ENCODE measurements at places on chromosomes 6 and 20. TPM values are rescaled to one million over a fixed set of nuclear protein-coding genes. Genes with fewer than 3 reads are reported as not detected.

The MCHR2 gene
- not detected for total RNA-seq

The GPX5 gene
- not detected for total RNA-seq

The HLA-DMB gene
- 2.9 TPM for total RNA-seq

The RBPJL gene
- not detected for total RNA-seq

The RAB32 gene
- 67.7 TPM for total RNA-seq

The MCM9 gene
- total RNA-seq, result 18.1 TPM

The MYO6 gene
- 67.2 TPM for total RNA-seq

- no peak for DNase-seq
Measured at GRCh38 chr6:125097186-125097585, 56.4 kb upstream of the TPD52L1 start.

DNA sequence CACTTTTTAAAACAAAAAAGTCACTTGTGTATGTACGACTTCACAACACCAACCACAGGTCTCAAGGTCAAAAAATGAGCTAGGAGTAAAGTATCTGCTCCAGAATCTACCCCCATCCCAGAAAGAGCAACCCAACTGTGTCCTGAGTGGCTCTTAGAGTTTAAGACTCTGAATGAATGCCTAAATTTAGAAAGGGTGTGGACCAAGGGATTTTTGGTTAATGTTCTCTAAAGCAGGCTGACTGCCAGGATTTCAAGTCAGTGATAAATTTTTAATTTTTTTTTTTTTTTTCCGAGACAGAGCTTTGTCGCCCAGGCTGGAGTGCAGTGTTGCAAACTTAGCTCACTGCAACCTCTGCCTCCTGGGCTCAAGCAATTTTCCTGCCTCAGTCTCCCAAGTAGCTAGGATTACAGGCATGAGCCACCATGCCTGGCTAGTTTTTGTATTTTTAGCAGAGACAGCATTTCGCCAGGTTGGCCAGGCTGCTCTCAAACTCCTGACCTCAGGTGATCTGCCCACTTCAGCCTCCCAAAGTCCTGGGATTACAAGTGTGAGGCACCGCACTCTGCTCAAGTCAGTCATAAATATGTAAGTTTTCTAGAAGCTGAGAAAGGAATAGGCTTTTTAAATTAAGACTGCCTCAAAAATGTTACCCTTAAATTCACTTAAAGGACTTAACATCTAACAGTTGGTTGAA lies 20.2 kb downstream of the STAU1 start:
- DNase-seq, result no peak

DNA sequence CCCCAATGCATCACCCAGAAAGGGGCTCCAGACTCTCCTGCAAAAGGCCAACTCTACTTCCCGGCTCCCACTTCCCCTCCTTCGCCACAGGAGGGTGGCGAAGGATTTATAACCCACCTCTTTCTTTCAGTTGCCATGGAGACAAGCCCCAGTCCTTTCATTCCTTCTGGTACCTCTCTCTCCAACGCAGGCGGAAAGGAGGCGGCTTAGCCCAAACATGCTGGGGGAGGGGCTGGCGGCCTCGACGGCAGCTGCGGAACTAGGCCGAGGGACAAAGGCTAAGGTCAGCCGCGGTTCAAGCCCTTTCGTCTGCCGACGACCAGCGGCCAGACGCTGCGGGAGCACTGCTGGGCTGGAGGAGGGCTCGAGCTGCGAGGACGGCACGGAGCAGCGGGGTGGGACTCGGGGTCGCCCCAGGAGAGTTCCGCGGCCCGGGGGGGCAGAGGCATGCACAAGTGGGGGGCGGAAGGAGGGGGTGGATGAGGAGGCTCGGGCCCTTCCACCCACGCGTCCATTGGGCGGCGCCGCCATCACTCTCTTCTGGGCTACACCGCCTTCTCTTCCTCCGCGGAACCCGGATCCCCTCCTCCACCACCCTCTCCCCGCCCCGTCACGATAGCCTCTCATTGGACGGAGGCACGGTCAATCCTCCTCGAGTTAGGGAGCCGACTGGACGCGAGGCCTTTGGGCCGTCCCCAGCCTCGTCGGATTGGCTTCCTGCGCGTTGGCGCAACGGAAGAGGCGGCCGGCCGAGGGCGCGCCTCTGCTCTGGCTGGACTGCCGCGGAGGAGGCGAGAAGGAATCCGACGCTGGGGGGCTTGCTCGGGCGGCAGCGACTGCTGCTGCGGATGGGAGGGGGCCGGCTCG lies at the start of gene PANK2:
TSS of gene PANK2 (plus strand) at position 766 of the 867 bp plus-strand sequence.
- peak; percentile 99 for DNase-seq

DNA sequence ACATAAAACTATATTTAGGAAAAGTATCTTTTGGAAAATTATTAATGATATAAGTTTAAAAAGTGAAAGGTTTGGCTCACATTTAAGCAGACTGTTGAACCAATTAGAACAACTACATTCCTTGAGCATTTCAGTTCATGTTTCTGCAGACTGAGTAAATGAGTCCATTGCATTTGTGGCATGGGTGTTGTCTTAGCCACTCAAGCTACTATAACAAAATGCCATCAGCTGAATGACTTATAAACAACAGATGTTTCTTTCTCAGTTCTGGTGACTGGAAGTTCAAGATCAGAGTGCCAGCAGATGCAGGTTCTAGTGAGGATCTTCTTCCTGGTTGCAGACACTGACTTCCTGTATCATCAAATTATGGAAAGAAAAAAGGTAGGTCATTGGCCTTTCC lies 67.1 kb upstream of the SLC2A12 start:
- DNase-seq, result no peak

- DNase-seq, result no peak
Measured at GRCh38 chr6:170287371-170287876, 3.5 kb downstream of the DLL1 start.

DNA sequence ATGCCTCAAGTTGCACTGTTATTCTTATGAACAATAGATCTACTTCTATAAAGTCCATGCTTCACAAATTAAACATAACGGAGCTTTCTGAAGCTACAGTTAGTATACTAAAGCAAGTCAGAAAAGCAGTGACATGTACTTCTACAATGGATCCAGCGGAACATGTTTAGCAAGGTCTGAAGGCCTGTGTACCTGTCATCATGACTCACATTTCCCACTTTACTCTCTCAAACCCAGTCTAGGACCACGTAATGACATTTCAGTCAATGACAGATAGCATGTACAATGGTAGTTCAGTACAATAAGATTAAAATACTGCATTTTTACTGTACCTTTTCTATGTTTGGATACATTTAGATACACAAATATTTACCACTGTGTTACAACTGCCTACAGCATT lies 132.1 kb downstream of the MMS22L start:
- no peak for DNase-seq

DNA sequence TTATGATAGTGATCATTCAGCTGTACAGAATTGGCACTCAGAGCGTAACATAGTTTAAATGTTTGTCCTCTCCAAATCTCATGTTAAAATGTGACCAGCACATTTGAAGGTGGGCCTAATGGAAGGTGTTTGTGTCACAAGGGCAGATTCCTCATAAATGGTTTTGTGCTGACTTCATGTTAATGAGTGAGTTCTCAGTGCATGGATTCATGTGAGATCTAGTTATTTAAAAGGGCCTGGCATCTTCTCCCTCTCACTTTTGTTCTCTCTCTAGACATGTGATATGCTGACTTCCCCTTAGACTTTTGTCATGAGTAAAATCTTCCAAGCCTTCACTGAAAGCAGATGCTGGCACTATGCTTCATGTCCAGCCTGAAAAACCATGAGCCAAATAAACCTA lies 452.4 kb upstream of the PTCHD4 start:
- no peak for DNase-seq

DNA sequence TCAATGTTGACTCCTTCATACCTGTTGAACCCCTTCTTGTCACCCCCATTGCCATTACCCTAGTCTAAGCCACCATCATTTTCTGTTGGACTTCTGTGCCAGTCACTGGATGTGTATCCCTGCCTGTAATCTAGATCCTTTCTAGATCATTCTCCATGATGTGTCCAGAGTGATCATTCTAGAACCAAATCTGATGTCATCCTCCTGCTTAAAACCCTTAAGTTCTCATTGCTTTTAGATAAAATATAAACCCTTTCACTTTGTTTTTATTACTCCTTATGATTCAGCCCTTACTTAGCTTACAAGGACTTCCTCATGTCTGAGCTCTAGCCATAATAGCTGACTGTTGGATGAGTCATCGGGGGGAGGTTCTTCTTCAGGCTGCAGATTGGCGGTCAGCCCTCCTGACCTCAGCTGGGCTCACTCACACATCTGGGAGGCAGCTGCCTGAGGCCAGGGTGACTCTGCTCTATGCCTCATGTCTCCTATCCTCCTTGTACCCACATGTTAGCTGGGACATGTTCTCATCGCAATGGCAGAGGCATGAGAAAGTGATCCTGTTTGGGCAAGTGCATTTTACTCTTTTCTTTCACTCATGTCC lies 287.6 kb downstream of the ESR1 start:
- DNase-seq, result peak; percentile 97

- no peak for DNase-seq
Measured at GRCh38 chr6:158698931-158699330, 49.1 kb downstream of the SYTL3 start.

GRCh38 chr20:57034001-57034400 lies 232.4 kb downstream of the BMP7 start:
- no peak for DNase-seq

DNA sequence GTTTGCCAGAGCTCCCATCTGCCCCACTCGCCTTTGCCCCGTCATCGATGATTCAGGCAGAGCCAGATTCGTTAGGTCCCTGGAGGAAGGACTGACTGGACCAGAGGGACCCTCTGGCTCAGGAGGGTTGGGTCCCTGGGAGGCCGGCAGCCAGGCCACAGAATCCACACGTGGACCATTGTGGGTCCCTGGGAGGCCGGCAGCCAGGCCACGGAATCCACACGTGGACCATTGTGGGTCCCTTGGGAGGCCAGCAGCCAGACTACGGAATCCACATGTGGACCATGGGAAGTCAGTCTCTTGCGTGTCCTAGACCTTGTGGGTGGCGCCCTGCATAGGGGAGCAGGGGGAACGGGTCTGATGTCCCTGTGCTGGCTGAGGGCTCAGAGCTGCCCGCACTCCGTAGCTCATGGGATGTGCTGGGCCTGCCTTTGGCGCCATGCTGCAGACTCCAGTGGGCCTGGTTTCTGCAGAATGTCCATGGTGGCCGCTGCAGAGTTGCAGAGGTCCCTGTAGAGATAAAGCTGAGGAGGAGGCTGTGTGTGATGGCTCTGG lies 23.5 kb downstream of the UCKL1 start:
- DNase-seq, result no peak

DNA sequence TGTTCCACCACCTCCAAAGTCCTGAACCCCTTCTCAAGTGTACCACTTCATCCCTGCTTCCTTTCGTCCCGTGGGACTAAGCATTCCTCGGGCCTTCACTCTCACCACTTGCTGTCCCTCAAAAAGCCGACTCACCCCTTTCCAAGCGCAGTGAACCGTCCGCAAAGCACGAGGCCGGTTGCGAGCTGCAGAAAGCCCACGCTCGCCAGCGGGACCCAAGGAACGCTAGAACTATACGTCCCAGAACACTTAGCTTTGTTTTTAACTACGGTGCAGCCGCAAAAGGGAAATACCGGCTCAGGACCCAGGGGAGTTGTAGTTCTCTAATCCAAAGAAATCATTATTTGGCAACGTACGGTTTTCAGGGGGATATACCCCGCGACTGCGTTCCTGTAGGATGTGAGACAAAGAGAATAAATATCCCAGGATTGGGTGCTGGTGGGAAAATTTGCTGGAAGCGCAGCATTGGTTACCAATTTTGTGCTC lies 416 bp upstream of the POLR1H start:
- DNase-seq, result peak; percentile 51

DNA sequence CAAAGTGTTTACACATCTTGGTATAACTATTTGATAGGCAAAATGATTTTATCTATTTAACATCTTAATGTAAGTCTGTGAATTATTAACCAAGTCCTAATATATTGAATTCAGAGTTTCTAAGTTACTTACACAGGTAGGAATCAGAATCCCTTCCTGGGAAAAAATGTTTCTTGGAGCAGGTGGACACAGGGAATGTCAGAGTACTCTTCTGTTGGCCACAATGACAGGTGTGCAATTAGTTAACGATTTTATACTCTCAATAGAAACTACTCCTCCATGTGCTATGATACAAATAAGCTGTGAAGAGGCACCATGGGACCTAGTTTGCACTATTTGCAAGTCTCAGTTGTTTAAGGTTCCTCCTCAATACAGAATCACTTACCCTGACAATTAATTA lies 821 bp upstream of the TAAR5 start:
- DNase-seq, result no peak

GRCh38 chr20:36886859-36887751 lies 11.2 kb downstream of the TLDC2 start:
- DNase-seq, result peak; percentile 85
